ENCODE measurements at places on chromosomes 16 and 17.

- DNase-seq, result no peak
Measured at GRCh38 chr16:29824589-29825144, 4.4 kb downstream of the MVP start.

DNA sequence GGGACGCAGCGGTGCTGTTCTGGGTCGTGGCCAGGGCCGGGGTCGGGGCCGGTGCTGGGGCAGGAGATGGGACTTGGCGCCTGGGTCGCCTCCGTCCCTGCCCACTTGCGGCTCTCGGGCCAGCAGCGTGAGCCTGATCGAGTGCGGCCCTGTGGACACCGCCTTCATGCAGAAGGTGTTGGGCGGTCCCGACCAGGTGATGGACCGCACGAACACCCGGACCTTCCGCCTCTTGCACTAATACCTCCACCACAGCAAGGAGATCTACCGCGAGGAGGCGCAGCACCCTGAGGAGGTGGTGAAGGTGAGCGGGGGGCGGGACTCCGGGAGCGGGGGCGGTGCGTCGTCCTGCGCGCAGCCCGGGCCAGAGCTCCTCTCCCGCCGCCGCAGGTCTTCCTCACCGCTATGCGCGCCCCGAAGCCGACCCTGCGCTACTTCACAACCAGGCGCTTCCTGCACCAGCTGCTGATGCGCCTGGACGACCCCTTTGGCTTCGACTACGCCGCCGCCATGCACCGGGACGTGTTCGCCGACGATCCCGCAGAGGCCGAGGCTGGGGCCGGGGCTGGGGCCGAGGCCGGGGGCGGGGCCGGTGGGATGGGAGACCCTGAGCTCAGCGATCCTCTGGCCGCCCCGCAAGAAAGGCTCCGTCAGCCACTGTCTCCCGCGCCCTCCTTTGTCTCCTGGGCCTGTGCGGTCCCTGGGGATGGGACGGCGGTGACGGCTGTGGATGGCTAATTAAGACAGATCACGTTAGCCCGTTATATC lies 4.5 kb upstream of the HSD17B1 start:
- DNase-seq, result peak; percentile 41

DNA sequence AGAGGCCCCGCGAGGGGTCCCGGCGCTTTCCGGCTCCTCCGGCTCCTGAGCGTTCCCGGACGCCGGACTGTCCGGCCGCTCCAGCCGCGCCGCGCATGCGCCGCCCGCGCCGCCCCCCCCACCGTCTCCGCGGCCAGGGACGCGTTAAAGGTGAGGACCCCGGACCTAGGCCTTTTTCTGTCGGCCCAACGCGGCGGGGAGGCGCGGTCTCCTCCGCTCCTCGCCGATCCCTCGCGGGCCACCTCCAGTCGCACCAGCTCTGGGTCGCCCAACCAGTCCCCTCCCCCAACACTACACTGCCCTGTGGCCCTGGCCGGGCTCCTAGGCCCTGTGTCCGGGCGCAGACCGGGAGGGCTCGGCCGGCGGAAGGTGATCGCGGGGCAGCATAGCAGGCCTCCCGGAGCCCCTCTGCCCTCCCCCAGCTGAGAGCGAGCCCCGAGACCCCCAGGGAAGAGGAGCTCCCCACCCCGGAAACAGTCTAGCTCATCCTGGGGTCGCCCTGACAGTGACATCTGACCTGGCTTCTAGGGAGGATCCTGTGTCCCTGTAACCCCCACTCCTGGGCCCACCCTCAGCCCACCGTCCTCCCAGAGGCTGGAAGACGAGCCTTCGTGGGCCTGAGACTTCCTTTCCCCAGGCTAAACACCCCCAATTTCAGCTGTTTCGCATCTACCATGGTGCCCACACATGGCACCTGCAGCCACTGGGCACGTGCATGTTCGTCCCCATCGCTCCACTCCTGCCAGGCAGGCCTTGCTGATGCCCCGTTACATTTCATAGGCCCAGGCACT lies 14.7 kb upstream of the BCAR1 start:
- no peak for DNase-seq

DNA sequence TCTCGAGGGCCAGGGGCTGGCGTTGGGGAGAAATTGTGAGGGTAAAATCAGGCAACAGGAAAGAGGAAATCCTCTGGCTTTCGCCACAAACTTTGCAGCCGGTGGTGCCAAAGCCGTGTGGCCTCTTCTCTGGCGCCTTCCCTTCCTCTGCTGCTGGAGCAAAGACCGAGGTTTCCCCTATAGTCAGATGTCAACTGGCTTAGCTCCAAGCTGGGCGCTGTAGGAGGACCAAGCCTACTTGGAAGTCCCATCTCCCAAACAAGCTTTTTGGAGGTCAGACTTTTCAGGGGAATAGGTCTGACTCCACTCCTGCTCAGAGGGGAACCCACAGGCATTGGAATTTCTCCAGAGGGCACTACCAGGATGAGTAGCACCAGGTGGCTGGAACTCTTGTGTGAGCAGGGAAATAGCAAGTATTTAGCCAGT lies 5.0 kb downstream of the IGFBP4 start:
- DNase-seq, result no peak

- no peak for DNase-seq
Measured at GRCh38 chr16:69408475-69408874, 15.9 kb upstream of the CYB5B start.

GRCh38 chr17:40903129-40903847 lies 18.2 kb upstream of the KRT20 start:
- DNase-seq, result no peak

DNA sequence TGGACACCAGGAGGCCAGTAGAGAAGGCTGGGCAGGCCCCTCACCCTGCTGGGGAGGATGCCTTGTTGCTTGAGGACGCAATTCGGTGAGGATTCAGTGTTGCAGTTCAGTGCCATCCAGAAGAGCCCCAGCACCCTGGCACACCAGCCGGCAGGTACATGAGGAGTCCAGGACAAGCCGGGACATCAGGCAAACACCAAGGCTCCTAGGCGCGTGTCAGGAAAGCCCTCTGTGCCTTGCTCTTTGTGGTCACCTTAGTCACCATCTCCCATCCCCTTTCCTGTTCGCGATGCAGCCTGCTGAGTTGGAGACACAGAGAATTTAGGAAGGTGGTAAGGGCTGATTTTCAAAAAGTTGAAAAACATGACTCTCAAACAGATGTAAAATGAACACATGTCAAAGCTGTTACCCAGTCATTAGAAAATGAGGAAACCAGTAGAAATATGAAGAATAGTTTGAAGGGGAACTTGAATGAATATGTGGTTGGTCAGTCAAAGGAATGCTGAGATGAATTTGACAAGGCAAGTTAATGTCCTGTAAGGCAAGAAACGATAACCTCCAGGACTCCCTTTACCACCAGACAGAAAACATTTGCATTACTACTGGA lies 2.3 kb upstream of the NCBP3 start:
- no peak for DNase-seq

DNA sequence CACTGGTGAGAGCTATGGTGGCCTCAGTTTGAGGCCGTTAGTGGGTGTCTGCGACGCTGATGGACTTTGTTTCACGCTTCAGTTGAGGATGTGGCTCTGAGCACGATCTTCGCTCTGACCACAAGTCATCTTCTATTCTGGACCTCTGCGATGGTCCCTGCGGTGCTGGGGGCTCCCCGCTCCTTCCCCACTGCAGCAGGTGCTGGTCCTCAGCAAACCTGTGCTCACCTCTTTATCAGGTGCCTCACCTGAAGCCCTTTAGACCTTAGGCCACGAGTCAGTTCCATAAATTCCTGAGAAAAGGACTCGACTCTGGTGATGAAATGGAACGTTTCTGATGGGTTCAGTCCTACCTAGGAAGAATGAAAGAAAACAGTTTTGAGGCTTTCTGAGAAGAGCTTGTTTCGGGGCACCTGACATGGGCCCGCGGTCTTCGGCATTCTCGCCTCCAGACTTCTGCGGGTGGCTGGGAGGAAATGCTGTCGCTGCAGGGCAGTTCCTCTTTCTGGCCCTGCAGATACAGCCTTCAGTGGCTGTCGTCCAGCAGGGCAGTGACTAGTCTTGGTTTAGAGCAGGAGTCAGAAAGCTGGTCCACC lies 4.7 kb downstream of the KCTD5 start:
- DNase-seq, result no peak

DNA sequence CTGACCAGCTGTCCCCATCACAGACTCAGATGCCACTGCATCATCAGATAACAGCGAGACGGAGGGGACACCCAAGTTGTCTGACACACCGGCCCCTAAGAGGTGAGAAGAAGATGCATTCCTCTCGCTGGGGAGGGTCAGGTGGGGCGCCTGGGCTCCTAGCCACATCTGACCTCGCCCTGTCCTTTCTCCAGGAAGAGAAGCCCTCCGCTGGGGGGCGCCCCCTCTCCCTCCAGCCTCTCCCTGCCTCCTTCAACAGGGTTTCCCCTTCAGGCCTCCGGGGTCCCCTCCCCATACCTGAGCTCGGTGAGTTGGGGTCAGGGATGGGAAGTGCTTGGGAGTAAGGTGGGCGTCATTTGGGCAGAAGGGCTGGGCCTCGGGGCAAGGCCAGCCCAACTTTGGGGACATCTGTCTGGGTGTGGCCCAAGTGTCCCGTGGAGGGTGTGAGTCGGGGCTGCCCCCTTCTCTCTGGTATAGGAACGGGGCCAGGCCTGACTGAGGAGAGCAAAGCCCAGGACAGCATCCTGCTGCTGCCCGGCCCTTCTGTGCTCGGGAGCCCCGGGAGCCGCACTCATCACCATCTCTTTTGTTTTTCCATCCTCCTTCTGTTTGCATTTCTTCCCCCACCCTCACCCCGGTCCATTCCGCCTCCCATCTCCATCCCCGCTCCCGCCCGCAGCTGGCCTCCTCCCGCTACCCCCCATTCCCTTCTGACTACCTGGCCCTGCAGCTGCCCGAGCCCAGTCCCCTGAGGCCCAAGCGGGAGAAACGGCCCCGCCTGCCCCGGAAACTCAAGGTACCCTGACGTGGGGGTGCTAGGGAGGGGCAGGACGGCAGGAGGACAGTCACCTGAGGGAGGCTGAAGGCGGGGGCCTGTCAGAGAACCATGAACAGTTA lies 4.9 kb downstream of the INO80E start:
- DNase-seq, result no peak

GRCh38 chr17:64537488-64537887 lies 30.7 kb downstream of the CEP95 start:
- DNase-seq, result no peak

- no peak for DNase-seq
Measured at GRCh38 chr16:82240111-82240510, 70.1 kb upstream of the MPHOSPH6 start.

GRCh38 chr16:15779664-15780351 lies 77.0 kb downstream of the MYH11 start:
- DNase-seq, result no peak

- no peak for DNase-seq
Measured at GRCh38 chr16:89303617-89304016, 86.1 kb downstream of the ZNF778 start.

- DNase-seq, result no peak
Measured at GRCh38 chr16:50709061-50709684, 15.8 kb downstream of the NOD2 start.

DNA sequence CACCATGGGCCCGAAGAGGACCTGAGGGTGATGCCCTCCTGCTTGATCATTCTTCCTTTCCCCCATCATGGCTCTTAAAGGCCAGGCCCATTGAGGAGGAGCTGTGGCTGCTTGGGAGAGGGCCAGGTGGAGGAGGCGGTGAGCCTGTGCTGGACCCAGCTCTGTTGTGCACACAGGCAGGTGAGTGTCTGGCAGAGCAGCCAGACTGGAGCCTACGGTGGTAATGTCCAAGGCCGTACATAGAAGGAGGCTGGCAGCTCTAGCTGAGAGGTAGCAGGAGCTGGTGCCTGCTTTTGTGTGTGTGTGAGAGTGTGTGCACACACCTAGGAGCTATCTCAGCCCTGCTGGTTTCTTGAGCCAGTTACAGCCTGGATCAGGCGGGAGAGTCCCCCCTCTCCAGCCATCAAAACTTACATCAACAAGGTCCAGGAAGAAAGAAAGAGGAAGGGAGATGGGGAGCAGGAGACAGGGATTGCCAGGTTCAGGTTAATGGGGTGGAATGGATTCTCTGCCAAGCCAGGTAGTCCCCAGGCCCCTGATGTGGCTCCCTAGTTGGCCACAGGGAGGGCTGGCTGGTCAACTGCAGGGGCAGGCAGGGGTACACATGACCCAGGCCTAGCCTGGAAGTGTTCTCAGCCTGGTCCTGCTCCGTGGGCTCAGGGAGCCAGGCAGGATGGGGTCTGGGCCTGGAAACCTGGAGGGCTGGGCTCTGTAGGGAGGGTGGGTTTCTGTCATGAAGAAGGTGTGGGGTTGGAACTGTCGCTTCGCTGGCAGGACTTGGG lies 107.1 kb downstream of the RAP1GAP2 start:
- no peak for DNase-seq

DNA sequence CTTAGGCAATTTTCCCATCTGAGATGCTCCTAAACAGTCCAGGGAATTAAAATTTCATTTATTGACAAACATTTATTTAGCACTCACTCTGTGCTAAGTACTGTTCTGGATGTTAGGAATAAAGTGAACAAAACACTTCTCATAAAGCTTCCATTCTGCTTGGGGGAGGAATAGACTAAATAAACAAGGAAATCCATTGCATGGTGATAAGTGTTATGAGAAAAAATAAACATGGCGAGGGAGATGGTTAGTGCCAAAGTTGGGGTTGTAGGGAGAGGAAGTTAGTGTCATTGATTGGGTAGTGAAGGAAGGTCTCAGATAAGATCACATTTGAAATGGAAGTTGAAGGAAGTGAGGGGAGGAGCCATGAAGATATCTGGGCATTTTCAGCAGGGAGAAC lies 72.2 kb upstream of the CES5A start:
- DNase-seq, result no peak

- DNase-seq, result no peak
Measured at GRCh38 chr16:84973236-84973635, 38.1 kb downstream of the ZDHHC7 start.

DNA sequence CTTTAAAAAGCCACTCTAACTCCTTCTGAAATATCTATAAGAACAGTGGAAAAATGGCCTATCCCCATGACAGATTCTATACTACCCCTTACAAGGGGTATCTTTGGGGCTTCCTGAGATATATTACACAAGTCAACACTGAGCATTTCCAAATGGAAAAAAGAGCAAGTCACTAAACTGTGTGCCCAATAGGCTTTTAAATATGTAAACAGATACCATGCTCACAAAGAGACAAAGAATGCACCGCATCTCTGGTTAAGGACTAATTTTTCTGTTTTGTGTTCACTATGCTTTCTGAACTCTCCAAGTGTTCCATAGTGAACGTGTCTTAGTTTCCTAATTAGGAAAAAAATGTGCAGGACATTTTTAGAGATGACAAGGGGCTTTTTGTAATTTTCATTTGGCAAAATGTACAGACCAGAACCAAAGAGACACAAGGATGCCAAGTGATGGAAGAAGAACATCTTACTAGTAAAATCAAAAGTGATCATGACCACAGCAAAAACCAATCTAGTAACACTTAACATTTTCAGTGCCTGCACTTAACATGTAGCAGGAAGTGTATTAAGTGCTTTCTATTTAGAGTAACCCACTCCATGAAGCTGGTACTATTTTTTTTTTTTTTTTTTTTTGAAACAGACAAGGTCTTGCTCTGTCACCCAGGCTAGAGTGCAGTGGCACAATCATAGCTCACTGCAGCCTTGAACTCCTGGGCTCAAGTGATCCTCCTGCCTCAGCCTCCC lies 21.5 kb downstream of the MYH11 start:
- DNase-seq, result no peak

DNA sequence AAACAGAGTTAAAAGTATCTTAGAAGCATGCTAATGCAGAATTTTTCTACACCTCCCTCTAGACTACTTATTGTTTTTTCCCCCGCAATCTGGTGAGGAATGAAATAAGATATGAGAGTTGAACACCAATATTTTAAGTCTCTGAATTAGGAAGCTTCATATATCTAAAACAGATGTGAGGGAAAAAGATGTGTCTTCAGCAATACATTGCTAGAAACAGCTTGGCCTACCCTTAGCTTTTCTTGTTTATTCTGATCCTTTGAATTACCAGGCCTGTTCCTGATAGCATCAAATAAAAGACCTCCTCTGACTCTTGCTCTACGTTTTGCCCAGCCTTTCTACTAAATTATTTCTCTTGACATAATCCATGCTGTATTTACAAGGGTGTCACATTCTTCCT lies 221.8 kb downstream of the CDH11 start:
- no peak for DNase-seq

Data from activated gamma-delta T cell (primary cell).